Myocyte (in vitro differentiated cells): ENCODE measurements at places on chromosomes 3 and 15.

DNA sequence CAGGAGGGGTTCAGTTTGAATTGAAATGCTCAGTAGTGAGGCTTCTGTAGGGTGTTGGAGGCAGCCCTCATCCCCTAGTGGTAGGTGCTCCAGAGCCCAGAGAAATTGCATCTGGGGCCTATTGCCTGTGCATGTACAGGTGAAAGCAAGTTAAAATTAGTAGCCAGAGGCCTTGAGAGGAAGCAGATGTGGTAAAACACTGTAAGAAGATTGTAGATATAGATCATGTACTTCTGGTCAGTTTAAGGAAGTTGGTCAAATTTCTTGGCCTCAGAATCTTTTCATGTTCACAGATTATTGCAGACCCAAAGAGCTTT, 34.6 kb downstream of the IGSF10 start:
- no peak for DNase-seq

GRCh38 chr3:111585217-111585616, 9.9 kb downstream of the ZBED2 start:
- DNase-seq: no peak

DNA sequence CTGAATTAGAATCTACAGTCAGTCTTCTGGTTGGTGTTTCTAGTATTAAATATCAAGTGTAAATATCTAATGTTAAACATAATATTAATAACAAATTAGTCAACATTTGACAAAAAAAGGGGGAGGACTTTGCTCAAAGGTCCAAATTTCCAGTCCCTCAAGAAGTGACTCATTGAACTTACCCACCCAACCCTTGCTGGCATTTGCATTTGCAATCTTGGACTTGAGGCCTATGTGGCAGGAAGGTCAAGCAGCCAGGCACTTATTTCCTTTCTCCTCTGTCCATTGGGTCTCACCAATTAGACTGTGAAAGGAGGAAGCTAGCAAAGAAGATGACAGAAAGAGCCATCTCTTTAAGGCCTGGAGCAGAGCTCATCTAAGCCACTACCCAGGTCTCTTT, 174.0 kb downstream of the THRB start:
- no peak for DNase-seq

DNA sequence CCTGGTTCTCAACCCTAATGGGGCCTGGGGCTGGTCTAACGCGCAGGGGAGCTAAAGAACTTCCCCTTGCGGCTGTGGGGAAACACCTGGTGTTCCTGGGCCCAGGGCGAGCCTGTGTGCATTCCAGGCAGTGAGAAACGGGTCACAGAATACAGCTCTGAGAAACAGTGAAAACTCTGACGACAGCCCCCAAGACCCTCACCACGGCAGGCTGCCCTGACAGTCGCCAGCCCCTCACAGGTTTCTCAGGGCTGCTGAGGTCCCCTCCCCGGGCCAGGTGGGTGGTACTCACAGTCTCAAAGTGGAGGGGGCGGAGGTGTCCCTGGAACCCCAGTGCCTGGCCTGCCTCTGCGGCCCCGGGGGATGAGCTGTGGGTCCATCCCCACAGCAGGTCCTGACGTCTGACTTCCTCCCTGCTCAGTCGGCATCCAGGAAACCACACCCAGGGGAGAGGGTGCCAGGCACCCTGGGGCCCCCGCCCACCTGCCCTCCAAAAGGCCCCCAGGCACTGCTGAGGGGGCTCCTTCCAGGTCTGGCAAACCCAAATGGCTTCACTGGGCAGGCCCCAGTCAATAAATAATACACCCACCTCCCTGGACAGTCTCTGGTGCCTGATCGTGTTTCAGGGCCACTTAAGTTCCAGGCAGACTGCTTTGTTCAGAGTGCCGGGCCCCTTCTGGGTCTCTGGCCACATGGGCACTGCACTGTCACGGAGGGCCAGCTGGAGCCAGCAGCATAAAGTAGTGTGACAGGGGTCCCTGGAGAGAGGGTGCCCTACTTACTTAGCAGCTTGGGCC, 57.7 kb downstream of the IQSEC1 start:
- no peak for DNase-seq

GRCh38 chr3:191136347-191136746, 62.7 kb upstream of the OSTN start:
- peak; percentile 28 for DNase-seq

- peak; percentile 46 for DNase-seq
Observed at GRCh38 chr15:48515500-48515899, 130.0 kb downstream of the FBN1 start.
